Activated naive CD8-positive, alpha-beta T cell treated with anti-CD3 and anti-CD28 coated beads, Interleukin-2, amount 10 ng/mL, durations not matched to agents 7 days and 5 days (primary cell): ENCODE measurements at places on chromosomes 5 and 9. TPM values are rescaled to one million over a fixed set of nuclear protein-coding genes. Genes with fewer than 3 reads are reported as not detected.

Gene DBH
- total RNA-seq = not detected

Gene PPIC
- total RNA-seq = not detected

Gene ENTPD8
- not detected for total RNA-seq

Gene RFX3
- total RNA-seq = 16.2 TPM

Gene MARCOL
- not detected for total RNA-seq

Gene PRDM9
- total RNA-seq = not detected

Gene NTNG2
- 10.9 TPM for total RNA-seq

Gene FRMPD1
- not detected for total RNA-seq

Gene SPAAR
- not detected for total RNA-seq

Gene ELAVL2
- not detected for total RNA-seq

Gene COL15A1
- 0.42 TPM for total RNA-seq

Gene SCGB3A1
- 7.1 TPM for total RNA-seq

Gene NKD2
- total RNA-seq = 0.23 TPM

Gene IFNA13
- total RNA-seq = not detected

Gene SPINK4
- total RNA-seq = not detected

Gene TPPP
- total RNA-seq = 0.55 TPM

Gene RGS14
- 113 TPM for total RNA-seq

Gene ZNG1C
- total RNA-seq = 35.6 TPM

Gene NFIB
- not detected for total RNA-seq

Gene TAF11L10
- total RNA-seq = not detected

Gene GLRA1
- not detected for total RNA-seq
